ENCODE measurements at places on chromosomes 11 and 22. TPM values are rescaled to one million over a fixed set of nuclear protein-coding genes. Genes with fewer than 3 reads are reported as not detected.

SCO2 gene
- total RNA-seq = not detected

- no peaks in the 10 kb centered on the region for H3K36me3 ChIP-seq
- H3K27ac ChIP-seq = no peak overlapping the region
- no peaks in the 10 kb centered on the region for H3K27me3 ChIP-seq
- no peak overlapping the region for H3K4me3 ChIP-seq
- no peak for DNase-seq
Measured at GRCh38 chr11:128757886-128758612, 64.2 kb downstream of the FLI1 start.

DNA sequence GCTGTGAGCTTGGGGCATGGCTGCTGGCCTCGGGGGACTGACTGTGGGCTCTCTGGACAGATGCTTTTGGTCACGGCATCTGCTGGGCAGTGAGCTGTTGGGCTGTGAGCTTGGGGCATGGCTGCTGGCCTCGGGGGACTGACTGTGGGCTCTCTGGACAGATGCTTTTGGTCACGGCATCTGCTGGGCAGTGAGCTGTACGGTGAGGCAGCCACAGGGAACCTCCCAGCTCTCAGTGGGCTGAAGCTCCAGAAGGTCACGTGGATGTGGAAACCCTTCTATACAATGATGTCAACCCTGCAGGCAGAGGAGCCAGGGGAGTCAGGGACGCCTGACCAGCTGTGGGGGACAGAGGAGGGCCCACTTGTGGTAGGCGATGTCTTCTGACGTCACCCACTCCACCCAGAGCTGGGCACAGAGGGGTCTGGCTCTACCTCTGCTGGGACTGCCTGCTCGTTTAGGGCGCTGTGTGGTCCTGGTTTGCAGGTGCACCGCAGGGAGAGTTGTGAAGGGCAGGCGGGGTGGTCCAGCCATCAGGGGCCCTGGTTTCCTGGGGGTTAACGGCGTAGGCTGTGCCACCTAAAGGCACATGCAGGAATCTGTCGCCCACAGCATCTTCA lies 1331.3 kb downstream of the BRD1 start:
- no peaks in the 10 kb centered on the region for H3K4me1 ChIP-seq
- H3K27me3 ChIP-seq = peaks cover 4% of the 10 kb centered on the region
- no peak overlapping the region for H3K27ac ChIP-seq
- no peaks in the 10 kb centered on the region for H3K36me3 ChIP-seq
- no peak overlapping the region for H3K4me3 ChIP-seq

- H3K27me3 ChIP-seq = peaks cover 7% of the 10 kb centered on the region
- no peak for DNase-seq
- H3K4me3 ChIP-seq = no peak overlapping the region
- H3K27ac ChIP-seq = no peak overlapping the region
- no peaks in the 10 kb centered on the region for H3K4me1 ChIP-seq
Measured at GRCh38 chr11:133198438-133198837, 333.9 kb downstream of the OPCML start.

DNA sequence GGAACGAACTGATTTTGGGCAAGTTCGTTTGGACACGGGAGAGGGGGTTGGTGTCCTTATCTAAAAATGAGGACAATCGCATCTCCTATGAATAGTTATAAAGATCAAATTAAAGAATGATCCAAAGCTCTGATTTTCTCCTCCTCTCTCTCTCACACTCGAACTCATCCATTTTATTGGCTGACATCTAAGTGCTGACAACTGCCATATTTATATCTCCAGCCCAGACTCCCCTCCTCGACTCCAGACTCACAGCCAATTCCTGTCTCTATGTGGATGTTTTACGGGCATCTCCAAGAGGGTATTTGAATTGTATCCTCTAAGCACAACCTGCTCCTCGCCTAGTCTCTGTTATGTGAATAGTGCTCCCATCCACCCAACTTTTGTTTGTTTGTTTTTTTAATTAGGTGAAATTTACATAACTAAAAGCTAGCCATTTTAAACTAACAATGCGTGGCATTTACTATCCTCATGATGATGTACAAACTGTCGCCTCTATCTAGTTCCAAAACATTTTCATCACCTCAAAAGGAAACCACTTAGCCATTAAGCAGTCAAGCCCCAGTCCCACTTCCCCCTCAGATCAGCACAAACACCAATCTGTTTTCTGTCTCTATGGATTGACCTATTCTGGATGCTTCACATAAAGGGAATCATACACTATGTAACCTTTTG lies 4.0 kb downstream of the SYN3 start:
- DNase-seq = no peak
- peaks cover 61% of the 10 kb centered on the region for H3K27me3 ChIP-seq
- no peaks in the 10 kb centered on the region for H3K4me1 ChIP-seq
- H3K4me3 ChIP-seq = no peak overlapping the region
- no peak overlapping the region for H3K27ac ChIP-seq

OR51B4 gene
- total RNA-seq = not detected

DNA sequence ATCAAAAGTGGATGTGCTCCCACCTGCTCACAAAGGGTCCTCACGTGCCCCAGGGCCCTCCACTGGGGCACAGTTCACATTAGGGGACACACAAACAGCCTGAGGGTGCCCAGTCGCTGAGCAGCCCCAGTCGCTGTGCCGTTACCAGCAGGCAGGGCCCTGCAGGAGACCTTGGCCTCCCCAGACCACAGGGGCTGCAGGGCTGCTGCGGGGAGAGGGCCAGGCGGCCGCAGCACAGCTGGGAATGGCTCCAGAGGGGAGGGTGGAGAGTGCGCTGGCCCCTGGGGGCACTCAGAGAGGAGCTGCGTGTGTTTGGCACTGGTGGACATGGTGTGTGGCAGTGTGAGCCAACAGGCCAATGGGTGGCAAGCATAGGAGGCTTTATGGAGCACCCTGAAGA lies 20.3 kb upstream of the PACSIN2 start:
- DNase-seq = no peak
- H3K27ac ChIP-seq = no peak overlapping the region
- no peaks in the 10 kb centered on the region for H3K36me3 ChIP-seq
- no peaks in the 10 kb centered on the region for H3K27me3 ChIP-seq
- no peak overlapping the region for H3K4me3 ChIP-seq

DNA sequence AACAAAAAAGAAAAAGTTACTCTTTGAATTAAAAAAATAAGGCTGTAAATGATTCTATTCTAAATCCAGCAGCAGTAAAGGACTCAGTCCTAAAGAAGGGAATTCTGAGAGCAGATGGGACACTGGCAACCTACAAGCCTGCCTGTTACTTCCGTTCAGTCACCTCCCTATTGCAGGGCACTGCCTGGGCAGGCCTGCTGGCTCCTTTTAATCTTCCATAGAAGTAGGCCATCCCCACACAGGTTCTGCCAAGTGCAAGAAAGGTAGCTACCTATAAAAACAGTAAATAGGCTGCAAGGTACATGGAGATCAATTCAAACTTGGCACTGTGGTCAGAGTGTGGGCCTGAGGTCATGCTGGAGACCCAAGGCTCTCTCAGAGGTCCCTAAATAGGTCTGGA lies 136.4 kb downstream of the TRIM44 start:
- H3K27me3 ChIP-seq = no peaks in the 10 kb centered on the region
- H3K27ac ChIP-seq = no peak overlapping the region
- no peaks in the 10 kb centered on the region for H3K4me1 ChIP-seq

DNA sequence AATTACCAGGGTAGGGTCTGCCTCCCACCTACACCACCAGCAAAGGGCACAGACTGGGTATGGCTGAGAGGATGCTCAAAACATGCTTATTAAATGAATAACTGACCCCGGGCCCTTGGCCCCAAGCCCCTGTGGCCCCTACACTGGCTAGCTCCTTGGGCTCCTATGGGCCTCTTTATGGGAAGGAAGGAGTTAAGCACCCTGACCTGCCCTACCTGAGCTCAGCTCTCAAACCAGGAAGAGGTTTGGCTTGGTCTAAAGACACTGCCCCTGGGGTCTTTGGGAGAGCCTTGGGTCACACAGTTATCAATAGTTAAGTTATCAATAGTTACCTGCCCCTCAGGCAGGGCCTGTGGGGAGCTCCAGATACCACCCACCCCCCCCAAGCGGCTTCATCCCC lies 1.2 kb downstream of the USH1C start:
- no peaks in the 10 kb centered on the region for H3K36me3 ChIP-seq
- DNase-seq = no peak
- peaks cover 24% of the 10 kb centered on the region for H3K27me3 ChIP-seq

- H3K4me1 ChIP-seq = no peaks in the 10 kb centered on the region
- no peaks in the 10 kb centered on the region for H3K27me3 ChIP-seq
- H3K36me3 ChIP-seq = no peaks in the 10 kb centered on the region
- DNase-seq = peak; percentile 38
Measured at GRCh38 chr11:35237860-35238715, 99.1 kb downstream of the CD44 start.

DNA sequence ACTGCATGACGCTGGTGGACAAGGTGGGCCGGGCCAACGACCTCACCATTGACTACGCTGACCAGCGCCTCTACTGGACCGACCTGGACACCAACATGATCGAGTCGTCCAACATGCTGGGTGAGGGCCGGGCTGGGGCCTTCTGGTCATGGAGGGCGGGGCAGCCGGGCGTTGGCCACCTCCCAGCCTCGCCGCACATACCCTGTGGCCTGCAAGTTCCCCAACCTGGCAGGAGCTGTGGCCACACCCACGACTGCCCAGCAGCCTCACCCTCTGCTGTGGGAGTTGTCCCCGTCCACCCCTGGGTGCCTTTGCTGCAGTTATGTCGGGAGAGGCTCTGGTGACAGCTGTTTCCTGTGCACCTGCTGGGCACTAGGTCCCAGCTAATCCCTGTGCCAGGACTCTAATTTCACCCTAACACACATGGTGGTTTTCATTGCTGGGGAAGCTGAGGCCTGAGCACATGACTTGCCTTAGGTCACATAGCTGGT lies 49.0 kb upstream of the PPP6R3 start:
- no peak overlapping the region for H3K27ac ChIP-seq
- H3K36me3 ChIP-seq = peaks cover 71% of the 10 kb centered on the region
- DNase-seq = no peak

SLC37A2 gene
- total RNA-seq = 85.3 TPM

GRCh38 chr11:22890227-22890626 lies 30.0 kb upstream of the CCDC179 start:
- no peak for DNase-seq
- H3K36me3 ChIP-seq = no peaks in the 10 kb centered on the region
- no peaks in the 10 kb centered on the region for H3K27me3 ChIP-seq
- no peak overlapping the region for H3K4me3 ChIP-seq
- no peaks in the 10 kb centered on the region for H3K4me1 ChIP-seq

DNA sequence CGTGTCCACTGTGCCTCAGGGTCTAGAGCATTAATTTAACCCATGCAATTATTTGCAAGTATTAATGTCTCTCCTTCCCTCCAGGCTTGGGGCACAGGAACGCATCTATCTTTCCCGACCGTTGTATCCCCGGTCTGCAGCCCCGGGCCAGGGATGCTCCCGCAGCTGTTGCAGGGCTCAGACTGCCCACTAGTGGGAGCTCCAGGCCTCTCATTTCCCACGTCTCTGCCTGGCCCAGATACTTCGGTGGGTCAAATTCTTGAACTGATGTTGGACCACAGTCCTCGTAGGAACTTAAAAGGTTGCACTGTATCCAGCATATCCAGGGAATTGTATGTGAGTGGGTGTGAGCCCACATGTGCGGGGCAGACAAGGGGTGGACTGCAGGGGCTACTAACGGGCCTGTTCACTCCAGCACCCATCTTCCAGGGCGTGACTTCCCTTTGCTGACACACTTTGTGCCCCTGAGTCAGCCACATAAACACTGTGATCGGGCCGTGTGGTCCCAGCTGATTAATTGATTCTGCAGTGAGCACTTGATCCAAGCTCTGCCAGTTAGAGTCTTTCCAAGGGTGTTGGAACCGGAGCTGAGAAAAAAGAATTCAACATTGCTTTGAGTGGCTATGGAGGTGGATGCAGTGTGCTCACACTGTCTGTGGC lies 451.3 kb downstream of the TBC1D22A start:
- H3K36me3 ChIP-seq = no peaks in the 10 kb centered on the region
- peak; percentile 60 for DNase-seq
- no peaks in the 10 kb centered on the region for H3K4me1 ChIP-seq
- H3K27me3 ChIP-seq = no peaks in the 10 kb centered on the region
- H3K4me3 ChIP-seq = no peak overlapping the region

GRCh38 chr11:128417607-128418324 lies 169.6 kb downstream of the ETS1 start:
- H3K4me1 ChIP-seq = peaks cover 16% of the 10 kb centered on the region
- no peak for DNase-seq
- H3K27me3 ChIP-seq = no peaks in the 10 kb centered on the region
- H3K27ac ChIP-seq = peak overlapping the region; percentile 10
- H3K4me3 ChIP-seq = no peak overlapping the region

DNA sequence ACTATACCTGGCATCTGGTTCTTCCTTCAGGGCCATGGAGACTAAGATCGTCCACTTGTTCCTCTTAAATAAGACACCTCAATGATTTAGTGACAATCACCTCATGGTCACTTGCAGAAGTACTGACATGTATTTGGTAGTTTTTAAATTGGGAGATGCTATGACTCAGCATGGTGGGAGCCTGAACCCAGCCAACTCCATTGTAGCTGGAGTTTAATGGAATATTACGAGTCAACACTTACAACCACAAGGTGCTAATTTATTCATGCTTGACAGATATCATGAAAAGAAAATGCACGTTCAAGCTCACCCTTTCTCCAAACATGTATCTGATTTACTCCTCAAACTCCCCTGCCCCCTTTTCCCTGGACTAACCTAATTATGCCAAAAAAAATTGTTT lies 16.6 kb upstream of the APOL3 start:
- H3K36me3 ChIP-seq = no peaks in the 10 kb centered on the region
- no peak for DNase-seq
- H3K4me1 ChIP-seq = no peaks in the 10 kb centered on the region
- no peak overlapping the region for H3K27ac ChIP-seq

DNA sequence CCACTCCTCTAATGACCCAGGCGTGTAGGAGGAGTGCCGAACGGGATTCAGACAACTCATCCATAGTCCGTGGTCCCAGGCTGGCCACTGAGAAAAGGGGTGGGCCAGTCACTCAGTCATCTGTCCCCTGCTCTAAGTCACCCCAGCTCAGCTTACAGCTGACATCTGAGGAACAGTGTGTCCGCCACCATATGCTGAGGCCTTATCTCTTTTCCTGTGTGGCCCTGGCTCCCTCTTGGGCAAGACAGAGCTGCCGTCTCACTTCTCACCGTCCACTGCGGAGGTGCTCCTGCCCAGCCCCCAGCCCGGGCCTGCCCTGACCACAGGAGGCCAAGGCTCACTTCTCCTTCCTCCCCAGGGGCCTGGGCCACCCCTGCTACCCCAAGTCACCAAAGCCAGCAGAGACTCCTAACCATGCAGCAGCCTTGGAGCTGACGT lies 6.8 kb downstream of the CCDC86 start:
- H3K4me3 ChIP-seq = no peak overlapping the region
- no peak for DNase-seq
- H3K27ac ChIP-seq = no peak overlapping the region
- H3K4me1 ChIP-seq = peaks cover 5% of the 10 kb centered on the region
- peaks cover 39% of the 10 kb centered on the region for H3K36me3 ChIP-seq
- no peaks in the 10 kb centered on the region for H3K27me3 ChIP-seq

DNA sequence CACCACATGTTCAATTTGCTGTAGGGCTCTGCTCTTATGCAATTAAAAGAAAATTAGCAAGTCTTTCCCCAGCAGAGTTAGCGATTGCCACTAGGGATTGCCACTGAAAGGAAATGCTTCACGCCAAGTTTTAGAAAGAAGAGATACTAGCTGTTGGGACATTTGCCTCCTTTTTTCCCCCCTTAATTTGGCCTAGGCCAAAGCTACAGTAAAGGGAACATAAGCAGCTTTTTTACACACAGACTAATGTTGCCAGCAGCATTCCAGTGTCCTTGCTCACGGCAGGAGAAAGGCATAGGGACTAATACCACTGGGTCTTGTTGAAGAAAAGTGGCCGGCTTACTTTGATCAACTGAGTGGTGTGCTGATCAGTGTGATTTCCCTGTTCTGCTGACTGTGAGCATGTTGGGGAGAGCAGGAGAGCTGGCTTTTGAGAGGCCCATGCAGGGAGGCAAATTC lies 71.2 kb downstream of the PHF21A start:
- peak overlapping the region; percentile 18 for H3K27ac ChIP-seq
- H3K36me3 ChIP-seq = no peaks in the 10 kb centered on the region
- H3K27me3 ChIP-seq = no peaks in the 10 kb centered on the region
- DNase-seq = peak; percentile 60

Data from adrenal gland (tissue), 19 donors.